ENCODE measurements at places on chromosomes 1 and 21.

GRCh38 chr1:228413241-228414010 lies 3.2 kb downstream of the TRIM17 start:
- DNase-seq = no peak

- DNase-seq = peak; percentile 87
Measured at GRCh38 chr1:28956038-28956464, 41.7 kb downstream of the EPB41 start.

DNA sequence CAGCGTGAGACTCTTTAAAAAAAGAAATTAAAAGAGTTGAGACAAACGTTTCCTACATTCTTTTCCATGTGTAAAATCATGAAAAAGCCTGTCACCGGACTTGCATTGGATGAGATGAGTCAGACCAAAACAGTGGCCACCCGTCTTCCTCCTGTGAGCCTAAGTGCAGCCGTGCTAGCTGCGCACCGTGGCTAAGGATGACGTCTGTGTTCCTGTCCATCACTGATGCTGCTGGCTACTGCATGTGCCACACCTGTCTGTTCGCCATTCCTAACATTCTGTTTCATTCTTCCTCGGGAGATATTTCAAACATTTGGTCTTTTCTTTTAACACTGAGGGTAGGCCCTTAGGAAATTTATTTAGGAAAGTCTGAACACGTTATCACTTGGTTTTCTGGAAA lies 31.2 kb downstream of the IFNAR1 start:
- DNase-seq = no peak

DNA sequence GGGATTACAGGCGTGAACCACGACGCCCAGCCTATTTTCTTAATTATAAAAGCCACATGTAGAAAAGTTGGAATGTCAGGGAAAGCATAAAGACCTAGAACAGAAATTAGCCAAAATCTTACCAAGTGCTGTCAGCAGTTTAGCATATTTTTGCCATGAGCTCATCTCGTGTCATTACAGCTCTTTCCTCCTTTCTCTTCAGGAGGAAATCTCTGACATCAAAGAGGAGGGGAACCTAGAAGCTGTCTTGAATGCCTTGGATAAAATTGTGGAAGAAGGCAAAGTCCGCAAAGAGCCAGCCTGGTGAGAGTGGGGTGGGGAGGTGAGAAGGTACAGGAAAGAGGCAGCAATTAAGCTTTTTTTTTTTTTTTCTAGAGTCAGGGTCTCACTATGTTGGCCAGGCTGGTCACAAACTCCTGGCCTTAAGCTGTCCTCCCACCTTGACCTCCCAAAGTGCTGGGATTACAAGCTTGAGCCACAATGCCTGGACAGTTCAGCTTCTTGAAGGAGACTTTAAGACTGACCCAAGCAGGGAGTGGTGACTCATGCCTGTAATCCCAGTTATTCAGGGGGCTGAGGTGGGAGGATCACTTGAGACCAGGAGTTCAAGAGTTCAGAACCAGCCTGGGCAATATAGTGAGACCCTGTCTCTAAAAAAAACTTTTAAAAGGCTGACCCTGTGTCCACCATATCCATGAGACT lies 8.4 kb upstream of the BGLAP start:
- DNase-seq = no peak
